Pancreas (tissue), 10 donors: ENCODE measurements at places on chromosomes 16 and 17. TPM values are rescaled to one million over a fixed set of nuclear protein-coding genes. Genes with fewer than 3 reads are reported as not detected.

Gene ALOX15B
- total RNA-seq, result 4.7 TPM

Gene CBX8
- total RNA-seq, result 5.7 TPM

Gene SLC43A2
- 14.5 TPM for total RNA-seq

Gene ESRP2
- 25.2 TPM for total RNA-seq

- H3K36me3 ChIP-seq, result no peaks in the 10 kb centered on the region
- H3K4me3 ChIP-seq, result no peak overlapping the region
- DNase-seq, result no peak
- H3K27ac ChIP-seq, result no peak overlapping the region
- no peaks in the 10 kb centered on the region for H3K27me3 ChIP-seq
- H3K4me1 ChIP-seq, result no peaks in the 10 kb centered on the region
These were observed 10.0 kb upstream of the ZNF689 start for GRCh38 chr16:30620169-30620568.

DNA sequence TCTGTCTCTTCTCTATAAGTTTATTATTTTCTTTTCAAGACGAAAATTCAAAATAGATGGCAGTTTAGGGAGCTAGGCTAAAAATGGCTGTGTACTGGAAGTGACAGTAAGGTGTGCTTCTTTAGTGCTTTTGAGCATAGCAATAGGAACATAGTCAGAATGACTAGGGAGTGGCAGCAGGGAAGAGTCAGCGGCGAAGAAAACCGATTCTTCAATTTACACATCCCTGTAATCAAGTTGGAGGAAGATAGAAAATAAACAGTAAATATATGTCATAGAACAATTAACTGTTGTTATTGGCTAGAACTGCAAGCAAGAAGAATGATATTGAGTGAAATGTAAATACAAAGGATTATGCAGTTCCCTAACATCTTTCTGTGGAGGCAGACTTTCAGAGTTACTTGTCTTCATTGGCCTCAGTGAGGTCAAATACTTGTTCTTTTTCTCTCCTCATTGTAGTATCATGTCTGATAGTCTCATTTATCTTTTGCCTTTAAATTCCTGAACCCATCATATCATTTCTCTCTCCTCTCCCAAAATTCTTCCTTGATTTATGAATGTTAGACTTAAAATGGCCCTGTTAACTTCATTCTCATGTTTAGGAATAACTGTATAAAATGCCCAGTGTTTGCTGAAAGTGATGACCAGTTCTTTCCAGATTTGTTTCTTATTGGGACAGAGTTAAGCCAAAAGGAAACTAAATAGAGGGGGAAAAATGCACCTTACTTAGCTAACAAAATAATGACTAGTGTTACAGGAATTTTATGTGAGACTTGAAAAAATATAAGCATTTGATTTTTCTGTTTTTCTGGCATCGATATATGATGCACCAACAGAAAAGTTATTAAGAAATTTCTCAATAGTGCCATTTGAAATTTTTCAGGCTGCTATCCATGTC, 211.4 kb downstream of the BCAS3 start:
- no peaks in the 10 kb centered on the region for H3K27me3 ChIP-seq
- H3K4me3 ChIP-seq, result no peak overlapping the region
- no peak for DNase-seq
- no peak overlapping the region for H3K27ac ChIP-seq
- H3K4me1 ChIP-seq, result no peaks in the 10 kb centered on the region

- peak overlapping the region; percentile 53 for H3K4me3 ChIP-seq
- no peaks in the 10 kb centered on the region for H3K36me3 ChIP-seq
- H3K27me3 ChIP-seq, result no peaks in the 10 kb centered on the region
- no peak overlapping the region for H3K27ac ChIP-seq
- DNase-seq, result peak; percentile 76
- peaks cover 24% of the 10 kb centered on the region for H3K4me1 ChIP-seq
These were observed 119.1 kb upstream of the SMURF2 start for GRCh38 chr17:64781014-64781756.

- H3K36me3 ChIP-seq, result peaks cover 9% of the 10 kb centered on the region
- H3K4me3 ChIP-seq, result no peak overlapping the region
- H3K4me1 ChIP-seq, result no peaks in the 10 kb centered on the region
- no peaks in the 10 kb centered on the region for H3K27me3 ChIP-seq
- H3K27ac ChIP-seq, result no peak overlapping the region
These were observed 8.8 kb downstream of the MYO19 start for GRCh38 chr17:36525888-36526287.

DNA sequence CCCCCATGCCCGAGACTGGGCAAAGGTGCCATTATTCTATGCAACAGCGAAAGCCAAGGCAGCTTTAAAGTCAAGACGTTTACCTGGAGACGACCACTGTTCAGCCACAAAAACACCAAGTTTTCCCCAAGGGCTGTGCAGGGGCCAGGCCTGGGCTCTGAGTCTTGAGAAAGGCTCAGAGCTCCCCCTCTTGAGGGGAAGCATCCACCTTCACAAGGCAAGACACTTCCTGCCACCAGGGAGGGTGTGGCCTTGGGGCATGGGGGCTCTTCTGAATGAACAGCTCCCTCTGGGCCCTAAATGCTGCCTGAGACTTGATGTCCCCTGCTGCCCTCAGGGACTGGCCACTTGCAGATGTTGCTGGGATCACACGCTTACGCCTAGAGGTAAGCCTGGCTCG, 26.5 kb downstream of the PDIA2 start:
- no peaks in the 10 kb centered on the region for H3K27me3 ChIP-seq
- H3K36me3 ChIP-seq, result peaks cover 12% of the 10 kb centered on the region
- H3K27ac ChIP-seq, result no peak overlapping the region
- DNase-seq, result no peak
- no peak overlapping the region for H3K4me3 ChIP-seq

DNA sequence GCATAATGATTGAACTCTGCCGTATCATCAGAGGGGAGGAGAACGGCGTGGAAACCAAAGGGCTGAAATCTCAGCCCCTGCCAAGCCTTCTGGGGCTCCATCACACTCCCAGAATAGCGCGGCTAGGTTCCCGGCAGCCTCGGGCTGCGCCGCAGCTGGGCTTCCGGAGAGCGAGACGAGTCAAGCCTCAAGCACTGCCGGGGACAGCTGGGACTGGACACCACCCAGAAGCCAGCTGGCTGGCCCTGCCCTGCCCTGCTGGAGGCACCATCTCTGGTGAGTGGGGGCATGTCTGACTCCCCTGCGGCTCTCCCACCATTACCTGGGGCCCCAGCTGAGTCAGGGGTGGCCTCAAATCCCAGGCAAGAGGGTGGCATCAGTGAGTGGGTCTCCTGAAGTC, 7.2 kb upstream of the GPRC5C start:
- H3K4me3 ChIP-seq, result no peak overlapping the region
- no peaks in the 10 kb centered on the region for H3K27me3 ChIP-seq
- no peak overlapping the region for H3K27ac ChIP-seq
- DNase-seq, result no peak

DNA sequence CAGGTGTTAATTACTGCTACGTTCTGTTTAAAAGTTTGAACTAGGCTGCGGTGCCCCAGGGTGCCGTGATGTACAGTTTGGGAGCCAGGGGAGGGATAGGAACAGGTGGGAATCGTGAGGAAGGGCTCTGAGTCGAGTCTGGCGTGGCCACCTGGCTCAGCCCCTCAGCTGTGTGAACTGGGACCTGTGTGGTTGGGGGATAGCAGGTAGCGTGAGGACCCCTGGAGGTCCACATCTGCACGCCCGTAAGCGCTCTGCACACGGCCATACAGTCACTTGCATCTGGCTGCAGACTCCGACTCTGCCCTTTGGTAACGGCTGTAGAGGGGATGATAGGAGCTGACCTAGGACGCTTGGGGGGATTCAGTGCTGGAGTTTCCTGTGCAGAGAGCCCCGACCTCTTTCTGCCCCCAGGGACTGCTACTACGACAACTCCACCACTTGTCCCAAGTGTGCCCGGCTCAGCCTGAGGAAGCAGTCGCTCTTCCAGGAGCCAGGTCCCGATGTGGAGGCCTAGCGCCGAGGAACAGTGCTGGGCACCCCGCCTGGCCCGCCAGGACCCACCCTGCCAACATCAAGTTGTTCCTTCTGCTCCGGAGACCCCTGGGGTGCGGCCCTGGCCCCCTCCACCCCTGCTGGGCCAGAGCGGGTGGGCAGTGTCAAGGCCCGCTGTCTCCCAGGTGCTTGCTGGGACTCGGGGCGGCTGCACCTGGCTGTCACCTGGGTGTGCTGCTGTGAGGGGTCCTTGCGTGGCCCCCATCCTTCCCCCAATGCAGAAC, 17.1 kb downstream of the DEF8 start:
- H3K36me3 ChIP-seq, result no peaks in the 10 kb centered on the region
- H3K27ac ChIP-seq, result no peak overlapping the region
- H3K27me3 ChIP-seq, result no peaks in the 10 kb centered on the region

DNA sequence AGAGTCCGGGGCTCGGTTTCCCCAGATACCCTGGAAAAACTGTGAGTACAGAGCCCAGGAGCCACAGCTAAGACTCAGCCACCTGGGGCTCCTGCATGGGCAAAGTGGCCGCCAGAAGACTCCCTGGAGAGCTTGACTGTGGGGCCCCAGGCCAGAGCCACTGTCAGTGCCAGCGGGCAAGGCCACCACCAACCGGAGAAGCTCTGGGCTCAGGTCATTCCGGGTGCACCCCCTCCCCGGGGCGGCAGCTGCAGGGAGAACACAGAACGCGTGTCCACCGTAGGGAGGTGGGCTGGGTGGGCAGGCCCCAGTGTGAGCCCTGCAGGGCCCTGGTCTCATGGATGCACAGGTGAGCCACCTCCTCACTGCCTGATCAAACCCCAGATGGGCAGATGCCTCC, 22.3 kb upstream of the RBFOX3 start:
- no peaks in the 10 kb centered on the region for H3K4me1 ChIP-seq
- DNase-seq, result peak; percentile 48
- H3K36me3 ChIP-seq, result no peaks in the 10 kb centered on the region
- H3K4me3 ChIP-seq, result no peak overlapping the region

DNA sequence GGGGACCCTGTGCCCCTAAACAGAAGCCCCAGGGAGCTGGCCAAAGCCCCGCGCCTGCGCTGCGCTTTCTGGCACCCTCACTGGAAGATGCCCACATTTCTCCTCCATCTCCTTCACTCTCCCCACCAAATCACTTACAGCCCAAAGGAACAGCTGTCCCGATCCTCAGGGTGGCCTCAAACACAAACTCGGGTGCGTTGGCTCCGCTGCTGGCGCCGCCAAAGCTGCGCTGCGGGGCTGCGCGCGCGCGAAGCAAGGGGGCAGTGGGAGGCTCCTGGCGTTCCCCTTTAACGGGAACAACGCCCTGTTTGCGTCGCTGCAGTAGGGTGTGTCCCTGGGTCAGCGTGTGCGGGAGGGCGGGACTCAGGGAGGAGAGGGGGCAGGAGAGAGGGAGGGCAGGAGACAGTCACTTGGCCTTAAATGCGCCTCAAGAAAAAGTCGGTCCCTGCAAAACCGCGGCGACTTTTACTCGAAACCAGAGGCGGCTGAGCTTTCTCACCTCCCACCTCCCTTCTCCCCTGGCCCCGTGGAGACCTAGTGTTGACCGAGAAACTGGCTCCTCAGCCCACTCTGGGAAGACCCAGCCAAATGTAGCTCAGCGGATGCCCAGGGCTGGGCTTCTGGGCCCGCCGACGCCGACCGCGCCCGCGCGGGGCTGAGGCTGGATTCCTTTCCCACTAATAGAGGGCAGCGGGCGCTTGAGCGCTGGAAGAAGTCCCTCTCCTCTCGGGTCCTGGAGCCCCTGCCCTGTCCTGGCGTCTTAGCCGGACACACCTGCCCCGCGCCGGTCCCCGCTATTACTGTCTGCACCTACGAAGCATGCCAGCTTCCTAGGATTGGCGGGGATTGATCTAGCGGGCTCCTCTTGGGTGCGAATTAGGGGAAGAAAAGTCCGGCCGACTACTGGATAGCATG, 2.6 kb downstream of the PMP22 start:
- H3K4me1 ChIP-seq, result peaks cover 23% of the 10 kb centered on the region
- peak overlapping the region; percentile 69 for H3K27ac ChIP-seq
- peak overlapping the region; percentile 56 for H3K4me3 ChIP-seq

DNA sequence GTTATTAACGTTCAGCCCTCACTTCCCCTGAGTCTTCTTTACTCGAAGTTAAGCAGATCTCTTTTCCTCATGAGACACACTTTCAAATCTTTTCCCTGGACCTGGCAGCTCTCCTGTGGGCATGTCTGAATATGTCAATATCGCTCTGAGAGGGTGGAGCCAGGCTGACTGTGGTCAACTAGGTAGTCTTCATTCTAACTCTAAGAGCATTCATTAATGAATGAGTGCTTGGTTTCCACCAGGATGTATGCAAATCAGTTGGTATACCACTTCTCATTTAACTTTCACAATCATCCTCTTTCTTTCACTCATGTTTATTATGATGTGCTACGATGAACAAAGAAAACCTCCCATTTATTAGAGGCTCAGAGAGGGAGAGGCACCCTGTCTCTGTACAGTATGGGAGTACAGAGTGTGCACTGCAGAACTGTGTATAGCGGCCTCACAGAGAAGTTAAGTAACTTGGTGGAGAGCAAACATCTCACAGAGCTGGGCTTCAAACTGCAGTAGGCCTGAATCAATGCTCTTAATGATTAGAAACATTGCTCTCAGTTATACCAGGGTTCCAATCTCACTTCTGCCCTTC, 39.9 kb downstream of the OTOA start:
- H3K4me3 ChIP-seq, result no peak overlapping the region
- no peaks in the 10 kb centered on the region for H3K4me1 ChIP-seq
- no peak overlapping the region for H3K27ac ChIP-seq
- no peaks in the 10 kb centered on the region for H3K27me3 ChIP-seq
- DNase-seq, result no peak

DNA sequence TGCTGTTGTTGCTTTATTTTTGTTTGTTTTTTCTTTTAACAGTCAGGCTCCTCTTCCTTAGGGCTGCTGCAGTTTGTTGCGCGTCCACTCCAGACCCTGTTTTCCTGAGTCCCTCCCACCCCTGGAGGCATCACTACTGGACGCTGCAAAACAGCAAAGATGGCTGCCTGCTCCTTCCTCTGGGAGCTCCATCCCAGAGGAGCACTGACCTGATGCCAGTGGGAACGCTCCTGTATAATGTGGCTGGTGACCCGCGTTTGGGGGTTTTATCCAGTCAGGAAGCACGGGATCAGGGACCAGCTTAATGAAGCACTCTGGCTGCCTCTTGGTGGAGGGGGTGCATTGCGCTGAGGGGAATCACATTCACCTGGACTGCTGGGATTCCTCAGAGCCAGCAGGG, 1005.6 kb downstream of the CDH8 start:
- H3K27me3 ChIP-seq, result no peaks in the 10 kb centered on the region
- H3K4me1 ChIP-seq, result no peaks in the 10 kb centered on the region
- no peak for DNase-seq
- no peak overlapping the region for H3K4me3 ChIP-seq

DNA sequence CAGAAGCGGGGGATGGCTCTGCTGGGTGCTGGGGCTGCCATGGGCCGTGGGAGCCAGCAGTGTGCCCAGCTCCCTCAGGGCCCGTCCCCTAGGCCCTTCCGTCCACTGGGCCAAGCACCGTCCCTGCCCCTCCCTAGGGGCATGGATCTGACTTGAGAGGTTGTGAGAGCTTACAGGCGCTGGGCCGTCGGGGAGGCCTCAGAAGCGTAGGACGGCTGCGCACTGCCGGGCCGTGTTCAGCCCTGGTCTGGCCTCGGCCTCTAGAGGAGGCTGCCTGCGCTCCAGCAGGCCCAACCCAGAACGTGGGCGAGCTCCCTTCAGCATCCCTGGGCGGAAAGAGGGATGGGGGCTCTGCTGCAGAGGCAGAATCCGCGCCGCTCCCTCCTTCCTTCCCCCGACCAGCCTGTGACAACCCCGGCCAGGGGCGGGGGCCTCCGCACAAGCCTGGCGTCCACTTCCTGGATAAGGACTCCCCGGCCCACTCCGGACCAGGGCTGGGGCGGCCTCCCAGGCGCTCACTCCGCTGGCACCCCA, 685 bp upstream of the MPG start:
- no peaks in the 10 kb centered on the region for H3K27me3 ChIP-seq
- no peaks in the 10 kb centered on the region for H3K36me3 ChIP-seq
- DNase-seq, result peak; percentile 72
- peak overlapping the region; percentile 80 for H3K27ac ChIP-seq
